RKO (cell line): ENCODE measurements at places on chromosomes 16 and 17.
A peak's percentile ranks its signal among the peaks of the same experiment; 100 is the strongest.

GRCh38 chr17:19397556-19398041, 10.6 kb upstream of the MFAP4 start:
- DNase-seq: no peak

DNA sequence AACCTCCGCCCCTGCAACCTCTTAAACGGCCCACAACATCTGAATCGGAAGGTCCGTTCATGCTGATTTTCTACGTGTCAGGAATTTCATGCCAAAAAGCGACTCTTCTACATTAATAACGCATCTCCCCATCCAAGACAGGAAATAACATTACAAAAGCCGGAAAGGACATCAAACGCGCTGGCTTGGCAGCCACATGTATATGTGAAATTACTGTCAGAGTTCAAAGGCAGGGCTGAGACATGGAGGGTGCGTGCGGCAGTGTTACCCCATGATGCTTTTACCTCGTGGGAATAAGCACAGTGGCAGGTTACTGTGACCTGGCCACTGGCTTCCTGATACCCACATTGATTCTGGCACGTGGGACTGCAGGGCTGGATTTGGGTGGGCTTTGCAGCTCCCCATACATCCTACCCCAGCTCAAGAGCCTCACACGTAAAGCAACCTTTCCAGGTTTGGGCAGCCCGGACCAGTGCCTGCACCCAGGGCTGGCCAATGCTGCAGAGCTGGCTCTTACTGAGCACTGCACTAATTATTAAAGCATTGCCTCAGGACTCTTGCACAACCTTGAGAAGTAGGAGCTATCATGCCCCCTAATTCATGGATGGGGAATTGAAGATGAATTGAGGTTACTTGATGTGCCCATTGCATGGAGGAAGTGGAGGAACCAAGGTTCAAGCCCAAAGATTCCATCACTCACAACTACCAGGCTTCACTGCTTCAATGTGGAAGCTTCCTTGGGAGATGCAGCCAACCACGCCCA, 120.6 kb upstream of the FOXF1 start:
- no peak for DNase-seq

- DNase-seq: no peak
These were observed 80.7 kb upstream of the CES5A start for GRCh38 chr16:55955845-55956244.

- DNase-seq: no peak
These were observed 190.2 kb downstream of the SOX9 start for GRCh38 chr17:72311004-72311403.

GRCh38 chr16:1048442-1049112, 24.0 kb upstream of the SSTR5 start:
- no peak for DNase-seq

- DNase-seq: no peak
These were observed 17.3 kb downstream of the MPHOSPH6 start for GRCh38 chr16:82152641-82153112.

DNA sequence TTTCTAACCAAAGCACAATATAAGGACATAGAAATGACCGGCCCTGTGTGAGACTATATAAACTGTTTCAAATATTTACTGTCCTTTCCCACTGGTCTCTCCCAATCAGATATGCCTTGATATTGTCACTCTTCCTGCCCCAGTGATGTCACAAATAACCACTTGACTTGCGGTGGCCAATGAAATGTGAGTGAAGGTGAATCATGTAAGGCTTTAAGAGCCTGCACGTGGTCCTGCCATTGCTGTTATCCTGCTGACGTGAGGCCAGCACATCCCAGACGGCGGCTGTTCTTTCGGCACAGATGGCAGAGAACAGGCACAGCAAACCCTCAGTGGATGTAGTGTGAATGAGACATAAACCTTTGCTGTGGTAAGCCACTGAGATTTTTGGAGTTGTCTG, 5.4 kb upstream of the KLHL11 start:
- DNase-seq: no peak

DNA sequence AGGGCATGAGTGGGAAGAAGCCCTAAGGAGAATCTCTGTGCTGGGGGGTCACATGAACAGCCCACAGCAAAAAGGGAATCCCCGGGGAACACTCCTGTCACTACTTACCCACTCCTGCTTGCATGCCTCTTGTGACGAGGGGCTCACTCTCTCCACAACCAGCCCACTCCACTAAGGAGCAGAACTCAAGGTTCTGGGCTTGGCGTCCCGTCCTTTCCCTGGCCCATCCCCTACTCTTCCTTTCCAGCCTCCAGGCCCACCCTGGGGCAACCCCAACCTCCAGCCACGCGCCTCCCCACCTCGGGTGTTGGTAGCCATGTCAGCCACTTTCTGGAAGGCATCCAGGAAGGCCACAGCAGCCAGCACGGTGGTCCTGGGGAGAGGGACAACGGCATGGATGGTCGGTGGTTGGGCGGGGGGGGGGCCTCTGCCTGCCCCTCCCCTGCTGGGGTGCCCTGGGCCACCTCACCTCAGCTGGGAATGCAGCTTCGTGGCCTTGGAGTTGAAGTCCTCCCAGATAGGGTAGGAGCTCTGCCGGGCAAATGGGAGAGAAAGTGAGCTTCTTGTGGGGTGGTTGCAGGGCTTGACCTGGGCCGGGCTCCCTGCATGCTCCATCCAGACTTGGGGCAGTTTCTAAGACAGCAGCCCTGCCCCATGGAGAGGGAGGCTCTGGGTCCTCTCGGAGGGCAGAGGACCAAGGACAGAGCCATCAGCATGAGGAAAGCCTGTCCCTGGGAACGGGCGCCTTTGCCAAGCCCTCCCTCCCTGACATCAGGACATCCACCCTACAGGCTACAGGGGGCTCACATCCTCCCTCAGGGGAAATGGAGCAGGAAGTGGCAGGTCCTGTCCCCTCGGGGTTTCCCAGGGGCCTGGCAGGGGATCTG, 5.1 kb downstream of the MTSS2 start:
- no peak for DNase-seq

GRCh38 chr16:86285938-86286921, 224.1 kb upstream of the FOXF1 start:
- DNase-seq: no peak

GRCh38 chr17:43015579-43015978, 6.6 kb downstream of the VAT1 start:
- no peak for DNase-seq

GRCh38 chr17:67515490-67516083, 138.5 kb downstream of the PITPNC1 start:
- DNase-seq: no peak

GRCh38 chr16:67961551-67961957, 6.9 kb downstream of the SLC12A4 start:
- no peak for DNase-seq

DNA sequence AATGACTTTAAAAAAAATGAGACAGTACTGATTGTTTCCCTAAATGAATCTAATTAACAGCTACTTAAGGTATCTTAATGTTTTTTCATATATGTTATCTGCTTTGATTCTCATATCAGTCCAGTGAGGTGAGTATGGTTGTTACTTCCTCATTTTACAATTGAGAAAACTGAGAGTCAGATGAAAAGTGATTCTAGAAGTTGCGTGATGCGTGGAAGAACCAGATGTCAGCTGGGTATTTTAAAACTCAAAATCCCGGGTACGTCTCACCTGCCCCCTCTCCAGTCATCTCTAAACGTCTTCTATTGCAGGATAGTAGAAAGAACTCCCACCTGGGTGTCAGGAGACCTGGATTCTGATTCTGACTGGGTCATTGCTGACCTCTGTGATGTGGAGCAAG, 89.2 kb downstream of the MAP2K6 start:
- DNase-seq: no peak

DNA sequence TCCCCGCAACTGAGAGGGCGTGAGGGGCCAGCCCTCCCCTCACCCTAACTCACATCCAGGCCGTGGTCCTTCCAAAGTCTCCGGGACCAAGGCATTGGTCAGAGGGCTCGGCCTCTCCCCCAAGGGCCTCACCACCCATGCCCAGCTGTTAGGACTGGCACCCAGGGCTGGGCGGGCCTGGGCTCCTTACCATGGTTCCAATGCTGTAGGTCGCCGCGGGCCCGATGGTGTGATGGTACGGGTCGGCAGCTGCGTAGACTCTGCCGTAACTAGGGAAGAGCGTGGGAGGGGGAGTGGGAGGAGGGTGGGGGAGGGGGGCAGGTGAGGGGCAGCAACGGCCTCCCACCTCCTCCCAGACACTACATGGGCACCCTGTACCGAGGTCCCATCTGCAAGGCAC, 19.6 kb downstream of the ENGASE start:
- DNase-seq: no peak

DNA sequence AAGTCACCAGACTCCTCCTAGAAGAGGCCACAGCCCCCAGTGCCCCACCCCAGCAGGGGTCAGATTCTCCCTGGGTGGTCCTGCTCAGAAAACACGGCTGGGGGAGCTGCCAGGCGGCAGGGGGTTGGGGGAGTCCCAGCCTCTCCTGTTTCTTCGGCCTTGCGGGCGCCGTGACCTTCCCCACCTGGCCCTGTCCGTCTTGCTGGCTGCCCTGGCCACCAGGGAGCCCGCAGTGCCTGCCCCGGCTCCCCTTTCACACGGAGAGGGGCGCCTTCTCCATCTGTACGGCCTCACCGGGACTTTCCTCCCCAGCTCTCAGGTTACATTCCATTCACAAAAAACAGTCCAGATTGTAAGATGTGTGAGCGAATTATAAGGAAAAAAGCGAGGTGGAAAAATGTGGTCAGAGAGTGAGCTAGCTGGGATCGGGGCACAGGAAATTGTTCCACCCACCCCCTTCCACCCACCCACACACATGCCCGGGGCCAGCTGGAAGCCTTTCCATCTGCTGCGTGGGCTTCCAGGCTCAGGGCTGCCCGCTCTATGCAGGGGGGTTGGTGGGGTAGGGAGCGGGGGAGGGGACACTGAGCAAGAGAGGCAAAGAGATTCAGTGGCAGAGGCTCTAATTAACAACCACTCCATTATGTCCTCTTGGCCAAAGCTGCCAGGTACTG, 14.6 kb upstream of the CIBAR2 start:
- DNase-seq: no peak

- no peak for DNase-seq
These were observed 471.9 kb downstream of the PMP22 start for GRCh38 chr17:14793237-14793636.

- no peak for DNase-seq
These were observed 10.3 kb downstream of the NT5M start for GRCh38 chr17:17313350-17313991.

GRCh38 chr16:85936816-85937215, 37.9 kb downstream of the IRF8 start:
- no peak for DNase-seq

DNA sequence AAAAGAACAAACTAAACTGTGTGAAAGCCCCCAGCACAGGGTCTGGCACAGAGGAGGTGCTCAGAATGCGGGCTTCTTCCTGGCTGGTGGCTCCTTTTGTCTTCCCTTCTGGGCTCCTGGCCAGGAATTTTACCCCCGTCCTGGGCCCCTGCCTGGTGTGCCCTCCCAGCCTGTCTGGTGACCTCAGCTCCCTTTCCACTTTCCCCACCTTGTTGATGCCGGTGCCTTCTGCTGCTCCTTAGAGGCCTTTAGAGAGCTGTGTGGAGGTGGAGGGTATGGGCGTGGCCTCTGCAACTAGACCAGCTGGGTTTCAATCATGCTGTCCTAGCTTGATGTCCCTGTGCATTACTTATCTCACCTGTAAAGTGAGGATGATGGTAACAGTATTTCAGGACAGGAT, 16.8 kb downstream of the PIRT start:
- no peak for DNase-seq

GRCh38 chr17:8341456-8341855, 1.8 kb downstream of the ODF4 start:
- DNase-seq: no peak

DNA sequence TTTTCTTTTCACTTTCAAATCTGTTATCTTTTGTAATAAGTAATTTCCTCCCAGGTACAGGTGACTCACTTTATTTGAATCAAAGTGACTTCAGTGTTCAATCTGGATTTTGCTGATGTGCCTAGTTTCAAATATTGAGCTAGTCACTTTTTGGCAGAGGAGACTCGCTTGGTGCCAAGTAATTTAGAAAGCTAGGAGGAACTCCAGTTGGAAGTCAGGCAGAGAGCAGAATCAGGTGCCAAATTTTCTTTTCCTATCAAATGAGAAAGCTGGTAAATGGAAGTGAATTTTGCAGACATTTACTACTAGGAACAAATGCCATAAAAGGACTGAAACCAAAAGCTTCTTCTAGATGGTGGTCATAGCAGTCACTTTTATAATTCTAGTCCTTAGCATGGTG, 656.0 kb upstream of the KIF2B start:
- no peak for DNase-seq

DNA sequence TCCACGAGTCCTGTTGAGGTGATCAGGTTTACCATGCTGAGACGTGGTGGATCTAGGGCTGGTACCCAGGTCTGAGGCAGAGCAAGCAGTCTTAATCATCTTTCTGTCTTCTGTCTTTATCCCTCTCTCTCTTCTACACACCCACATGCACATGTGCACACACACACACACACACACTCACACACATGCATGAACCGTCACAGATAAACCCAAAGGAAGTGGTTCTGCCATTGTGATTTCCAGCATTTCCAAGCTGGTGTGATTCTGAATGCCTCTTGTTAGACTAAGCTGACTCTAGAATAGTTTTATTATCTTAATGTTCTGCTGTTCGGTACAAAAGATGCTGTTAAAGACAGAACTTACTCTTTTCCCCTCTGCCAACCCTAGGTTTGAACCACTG, 411.8 kb upstream of the SALL1 start:
- no peak for DNase-seq

GRCh38 chr17:29031488-29031887, 11.5 kb upstream of the PIPOX start:
- no peak for DNase-seq

- DNase-seq: no peak
These were observed 38.6 kb upstream of the SLFN13 start for GRCh38 chr17:35486920-35487732.

DNA sequence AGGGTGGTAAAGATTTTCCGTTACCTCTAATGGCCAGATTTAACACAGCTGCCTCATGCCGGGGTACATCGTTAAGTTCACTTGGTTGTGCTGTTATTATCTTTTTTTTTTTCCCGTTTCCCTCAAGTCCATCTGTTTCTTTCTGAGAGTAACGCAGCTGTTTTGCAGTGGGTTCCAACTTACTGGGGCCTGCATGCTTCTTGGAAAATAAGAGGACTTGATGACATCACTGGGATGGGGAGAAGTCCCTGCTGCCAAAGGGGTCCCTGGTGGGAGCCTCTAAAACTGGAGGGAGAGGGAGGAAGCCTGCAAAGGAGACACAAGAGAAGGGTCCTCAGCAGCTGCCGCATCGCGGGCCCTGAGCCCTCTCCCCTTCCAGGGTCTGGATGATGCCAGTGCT, 77.8 kb upstream of the NOL11 start:
- DNase-seq: no peak

DNA sequence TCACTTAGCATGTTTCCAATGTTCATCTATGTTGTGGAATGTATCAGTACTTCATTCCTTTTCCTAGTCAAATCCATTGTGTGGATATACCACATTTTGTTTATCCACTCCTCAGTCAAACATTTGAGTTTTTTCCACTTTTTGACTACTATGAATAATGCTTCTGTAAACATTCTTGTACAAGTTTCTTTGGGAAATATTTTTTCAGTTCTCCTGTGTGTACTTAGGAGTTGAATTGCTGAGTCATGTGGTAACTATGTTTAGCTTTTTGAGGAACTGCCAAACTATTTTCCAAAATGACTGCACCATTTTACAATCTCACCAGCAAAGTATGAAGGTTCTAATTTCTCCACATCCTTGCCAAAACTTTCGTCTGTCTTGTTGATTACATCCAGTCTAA, 223.7 kb upstream of the AXIN2 start:
- peak; percentile 72 for DNase-seq

- DNase-seq: no peak
These were observed 11.3 kb upstream of the GCSH start for GRCh38 chr16:81107511-81107910.

- no peak for DNase-seq
These were observed 93.6 kb downstream of the SPACA3 start for GRCh38 chr17:33085256-33085655.

- no peak for DNase-seq
These were observed 70.3 kb downstream of the HLF start for GRCh38 chr17:55334881-55335540.
